ENCODE measurements at places on chromosomes 7 and 10.
A peak's percentile ranks its signal among the peaks of the same experiment; 100 is the strongest.

DNA sequence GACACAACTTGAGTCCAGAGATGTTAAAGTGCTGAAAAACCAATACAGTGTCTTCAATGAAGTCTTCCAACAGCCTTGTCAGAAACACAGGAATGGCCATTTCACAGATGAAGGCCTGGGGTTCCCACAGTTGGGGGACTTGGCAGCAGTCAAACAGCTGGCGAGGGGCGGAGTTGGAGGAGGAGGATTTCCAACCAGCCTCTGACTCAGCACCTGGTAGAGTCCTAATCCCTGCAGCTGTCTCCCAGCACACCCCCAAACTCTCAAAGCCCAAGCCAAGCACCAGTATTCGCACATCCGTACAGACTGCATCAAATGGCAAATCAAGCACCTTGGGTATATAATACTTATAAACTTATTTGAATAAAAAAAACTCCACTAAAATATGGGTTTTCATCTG is 28.0 kb downstream of the CTBP2 start:
- no peak for DNase-seq

- no peak for DNase-seq
Measured at GRCh38 chr10:14613588-14613920, 161.1 kb downstream of the FAM107B start.

DNA sequence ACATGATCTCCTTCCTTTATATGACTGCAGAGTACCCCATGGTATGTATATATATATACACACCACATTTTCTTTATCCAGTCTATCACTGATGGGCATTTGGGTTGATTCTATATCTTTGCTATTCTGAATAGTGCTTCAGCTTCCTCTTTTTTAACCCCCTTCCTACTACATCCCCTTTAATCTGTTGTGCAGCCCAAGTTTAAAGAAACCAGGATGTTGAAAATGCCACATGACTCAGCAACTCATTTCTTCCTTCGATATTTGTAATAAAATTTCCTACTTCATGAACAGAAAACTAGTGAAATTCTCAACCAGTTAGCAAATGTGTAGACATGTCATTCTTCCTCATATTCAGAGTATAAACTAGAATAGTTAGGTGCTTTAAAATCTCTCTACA is 1245.7 kb upstream of the SORCS1 start:
- DNase-seq = no peak

GRCh38 chr7:127803626-127804025 is 151.6 kb downstream of the SND1 start:
- no peak for DNase-seq

DNA sequence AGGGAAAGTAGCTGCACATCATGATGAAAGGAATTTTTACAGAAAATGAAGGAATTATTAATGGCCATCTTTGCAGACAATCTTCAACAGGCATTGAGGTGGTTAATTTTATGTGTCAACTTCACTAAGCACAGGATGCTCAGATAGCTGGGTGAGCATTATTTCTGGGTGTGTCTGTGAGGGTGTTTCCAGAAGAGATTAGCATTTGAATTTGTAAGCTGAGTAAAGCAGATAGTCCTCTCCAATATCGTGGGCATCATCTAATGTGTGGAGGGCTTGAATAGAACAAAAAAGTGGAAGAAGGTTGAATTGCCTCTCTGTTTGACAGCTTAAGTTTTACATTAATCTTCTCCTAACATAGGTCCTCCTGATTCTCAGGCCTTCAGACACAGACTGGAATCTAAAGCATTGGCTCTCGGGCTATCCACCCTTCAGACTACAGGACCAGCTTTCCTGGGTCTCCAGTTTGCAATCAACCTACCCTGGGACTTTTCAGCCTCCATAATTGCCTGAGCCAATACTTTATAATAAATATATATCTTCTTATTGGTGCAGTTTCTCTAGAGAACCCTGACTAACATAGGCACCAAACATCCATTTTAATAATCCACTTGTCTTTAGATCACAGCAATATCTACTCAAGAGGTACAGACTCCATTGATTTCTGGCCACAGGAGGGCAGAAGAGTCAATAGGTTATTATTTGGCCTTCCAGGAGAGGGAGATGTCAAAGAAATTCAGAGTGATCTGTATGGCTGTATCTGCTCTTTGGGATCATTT is 10.5 kb upstream of the CRPPA start:
- no peak for DNase-seq

GRCh38 chr7:74289018-74289658 is at the start of gene CLIP2:
CLIP2 (plus strand) TSS chr7:74289407; CDS start chr7:74317547, 28,140 bp downstream.
- DNase-seq = peak; percentile 66

DNA sequence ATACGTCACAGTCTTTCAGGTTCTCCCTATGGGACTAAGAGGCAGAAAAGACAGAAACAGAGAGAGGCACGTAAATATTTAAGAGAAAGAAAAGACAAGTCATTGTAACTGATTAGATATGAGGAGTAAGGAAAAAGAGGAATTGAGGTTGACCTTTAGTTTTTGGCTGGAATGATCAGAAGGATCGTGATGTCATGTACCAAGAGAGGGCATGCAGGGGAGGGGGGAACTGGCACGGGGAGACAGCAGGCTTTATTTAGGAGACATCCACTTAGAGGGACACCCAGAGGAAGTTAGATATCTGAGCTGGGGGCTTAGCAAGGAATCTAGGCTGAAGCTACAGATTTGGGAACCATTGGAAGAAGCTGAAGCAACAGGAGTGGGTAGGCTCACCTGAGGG is 9.2 kb upstream of the LRRC20 start:
- DNase-seq = no peak

GRCh38 chr7:1735806-1736483 is 65.9 kb downstream of the ELFN1 start:
- no peak for DNase-seq

DNA sequence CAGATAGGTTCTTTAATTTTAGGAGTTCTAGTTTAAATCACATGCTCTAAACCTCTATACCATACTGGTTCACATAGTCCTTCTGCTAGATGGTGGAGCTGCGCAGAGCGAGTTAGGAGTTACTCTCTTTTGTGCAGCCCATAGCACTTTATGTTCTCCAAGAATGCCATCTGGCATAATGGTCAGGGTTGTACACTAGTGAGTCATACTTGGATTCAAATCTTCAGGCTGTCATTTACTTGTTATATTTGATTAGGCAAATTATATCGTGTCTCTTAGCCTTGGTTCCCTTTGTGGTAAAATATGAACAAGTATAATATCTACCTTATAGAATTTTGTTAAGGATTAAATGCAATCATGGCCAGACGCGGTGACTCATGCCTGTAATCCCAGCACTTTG is 1078.3 kb downstream of the NRG3 start:
- no peak for DNase-seq

- no peak for DNase-seq
Measured at GRCh38 chr10:131975003-131975402, 6.7 kb downstream of the BNIP3 start.

DNA sequence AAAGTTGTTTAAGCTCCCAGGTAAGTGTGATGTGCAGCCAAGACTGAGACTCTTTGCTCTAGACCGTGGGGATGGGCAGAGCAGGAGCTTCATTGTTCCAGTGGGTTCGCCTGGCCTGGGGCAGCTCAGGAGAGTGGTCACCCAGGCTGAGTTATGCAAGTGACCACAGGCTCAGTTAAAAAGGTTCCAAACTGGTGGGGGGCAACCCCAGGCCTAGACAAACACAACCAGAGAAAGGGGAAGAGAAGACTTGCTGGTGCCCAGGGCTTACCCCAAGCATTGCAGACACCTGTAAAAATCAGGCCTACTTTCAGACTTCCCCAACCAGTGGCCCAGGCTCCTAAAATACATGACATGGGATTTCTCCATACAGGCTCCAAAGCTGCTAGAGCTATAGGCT is 21.6 kb downstream of the CREB3L2 start:
- DNase-seq = no peak

- no peak for DNase-seq
Measured at GRCh38 chr10:42875798-42876341, 93.3 kb downstream of the BMS1 start.

- no peak for DNase-seq
Measured at GRCh38 chr10:29377333-29377961, 88.6 kb downstream of the LYZL1 start.

DNA sequence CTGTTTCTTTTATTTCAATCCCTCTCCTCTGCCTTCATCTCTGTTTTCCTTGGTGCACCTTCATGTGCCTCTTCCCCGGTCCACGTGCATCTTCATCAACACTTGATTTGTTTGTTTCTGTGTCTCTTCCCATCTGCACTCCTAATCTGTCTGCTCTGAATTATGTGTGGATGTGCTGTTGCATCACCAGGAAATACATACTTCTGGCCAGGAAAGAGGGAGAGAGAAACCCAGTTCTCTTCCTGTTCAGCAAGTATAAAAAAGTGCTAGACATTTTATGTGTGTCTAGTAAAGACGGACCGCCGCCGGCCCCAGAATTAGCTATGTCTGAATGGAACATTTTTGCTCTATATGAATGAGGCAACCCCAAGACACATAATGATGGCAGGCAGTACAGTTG is 93.8 kb downstream of the CALD1 start:
- no peak for DNase-seq

GRCh38 chr10:49135575-49136313 is 1.9 kb upstream of the FAM170B start:
- DNase-seq = no peak

GRCh38 chr10:26647602-26648244 is 49.8 kb upstream of the PDSS1 start:
- no peak for DNase-seq

DNA sequence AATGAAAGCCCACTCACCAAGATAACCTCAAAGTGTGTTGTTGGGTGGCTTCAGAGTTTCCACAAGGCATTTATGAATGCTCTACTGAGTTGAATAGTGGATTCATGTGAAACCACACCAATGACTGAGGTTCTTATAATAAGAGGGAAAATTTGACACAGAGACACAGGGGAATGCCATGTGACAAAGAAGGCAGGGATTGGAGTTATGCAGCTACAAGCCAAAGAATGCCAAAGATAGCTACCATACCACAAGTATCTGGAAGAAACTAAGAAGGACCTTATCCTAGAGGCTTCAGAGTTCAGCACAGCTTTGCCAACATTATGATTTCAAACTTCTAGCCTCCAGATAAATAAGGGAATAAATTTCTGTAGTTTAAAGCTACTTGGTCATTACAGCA is 68.0 kb upstream of the PCDH15 start:
- no peak for DNase-seq

GRCh38 chr7:28088032-28088431 is 92.6 kb downstream of the JAZF1 start:
- no peak for DNase-seq

DNA sequence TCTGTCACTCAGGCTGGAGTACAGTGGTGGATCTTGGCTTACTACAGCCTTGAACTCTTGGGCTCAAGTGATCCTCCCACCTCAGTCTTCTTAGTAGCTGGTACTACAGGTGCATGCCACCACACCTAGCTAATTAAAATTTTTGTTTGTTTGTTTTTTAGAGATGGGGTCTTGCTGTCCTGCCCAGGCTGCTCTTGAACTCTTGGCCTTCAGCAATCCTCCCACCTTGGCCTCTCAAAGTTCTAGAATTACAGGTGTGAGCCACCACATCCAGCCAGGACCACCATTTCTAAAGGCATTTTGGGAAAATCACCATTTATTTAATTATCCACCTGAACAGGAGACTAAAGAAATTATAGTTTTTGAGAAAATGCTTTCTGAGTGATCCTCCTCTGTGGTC is 252.3 kb downstream of the PRPF18 start:
- DNase-seq = no peak

DNA sequence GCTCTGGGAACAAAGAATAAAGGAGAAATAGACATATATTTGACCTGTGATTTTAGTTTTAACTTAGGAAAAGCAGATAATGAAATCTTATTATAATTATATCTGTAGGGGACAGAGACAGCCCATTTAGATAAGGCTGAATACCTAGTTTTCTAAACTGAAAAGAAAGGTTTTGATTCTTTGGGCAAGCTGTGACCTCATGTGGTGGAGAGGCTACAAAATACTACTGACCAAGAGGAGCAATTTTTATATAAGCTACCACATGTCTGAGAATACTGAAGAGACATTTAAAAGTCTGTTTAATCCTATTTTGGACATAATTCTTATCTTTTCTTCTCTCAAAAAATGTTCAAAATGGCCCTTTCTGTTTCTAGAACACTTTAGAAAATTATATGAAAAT is 271.0 kb downstream of the MTERF1 start:
- no peak for DNase-seq

DNA sequence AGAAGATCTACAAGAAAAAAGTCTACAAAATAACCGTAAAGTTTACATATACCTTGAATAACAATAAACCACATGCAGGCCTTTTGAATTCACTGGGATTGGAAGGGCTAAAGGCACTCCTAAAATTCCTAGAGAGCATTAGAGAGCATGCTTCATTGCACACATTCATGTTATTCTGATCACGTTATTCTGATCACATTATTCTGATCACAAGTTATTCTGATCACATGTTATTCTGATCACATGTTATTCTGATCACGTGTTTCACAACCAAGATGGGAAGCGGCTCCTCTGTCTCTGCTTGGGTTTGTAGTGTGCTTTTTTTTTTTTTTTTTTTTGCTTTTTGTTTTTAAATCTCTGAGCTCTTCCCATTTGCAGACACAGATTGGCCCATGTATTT is 20.5 kb downstream of the ADARB2 start:
- DNase-seq = no peak

DNA sequence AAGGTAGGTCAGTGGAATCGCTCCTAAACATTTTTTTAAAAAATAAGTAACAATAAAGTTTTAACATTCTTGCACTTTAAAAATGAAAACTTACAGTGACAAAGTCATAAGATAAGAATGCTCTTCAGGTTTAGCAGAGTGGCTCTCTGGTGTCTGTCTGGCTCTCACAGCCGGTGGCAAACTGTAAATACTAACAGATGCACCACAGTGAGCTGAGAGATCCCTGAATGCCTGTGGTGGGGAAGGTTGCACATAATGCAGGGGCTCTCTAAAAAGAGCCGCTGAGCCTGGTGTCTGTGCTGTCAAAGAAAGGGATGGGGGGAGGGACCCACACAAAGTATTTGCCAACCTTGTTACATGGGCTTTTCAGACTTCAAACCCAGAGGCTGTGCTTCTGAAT is 498.3 kb downstream of the CCSER2 start:
- no peak for DNase-seq

- no peak for DNase-seq
Measured at GRCh38 chr7:124728610-124729009, 37.0 kb downstream of the GPR37 start.

DNA sequence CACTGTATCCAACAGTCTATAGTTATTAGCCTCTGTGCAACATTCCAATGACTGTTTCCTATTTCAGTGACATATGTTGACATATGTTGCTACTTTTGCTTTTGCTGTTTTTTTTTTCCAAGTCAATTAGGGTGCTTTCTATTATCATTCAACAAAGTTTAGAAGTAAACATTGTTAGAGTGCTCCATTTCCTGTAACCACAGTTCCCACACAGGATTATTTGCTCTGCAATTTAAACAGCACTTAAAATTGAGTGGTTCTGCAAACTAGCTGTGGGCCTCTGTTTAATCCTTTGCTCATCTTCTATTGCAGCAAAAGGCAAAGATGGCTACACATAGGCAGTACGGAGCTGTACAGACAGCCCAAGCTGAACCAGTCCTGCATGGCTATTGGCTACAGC is 46.5 kb upstream of the PTN start:
- no peak for DNase-seq

- no peak for DNase-seq
Measured at GRCh38 chr7:47669178-47669891, 87.4 kb upstream of the TNS3 start.

Measured in stimulated activated CD4-positive, alpha-beta T cell treated with anti-CD3 and anti-CD28 coated beads, TNF-alpha, amount 100 ng/mL, for 24 hours (primary cell).